Activated CD4-positive, alpha-beta memory T cell treated with anti-CD3 and anti-CD28 coated beads for 36 hours (primary cell): ENCODE measurements at places on chromosomes 11 and 22.
A peak's percentile ranks its signal among the peaks of the same experiment; 100 is the strongest.

- DNase-seq: no peak
These were observed 27.1 kb downstream of the KRTAP5-5 start for GRCh38 chr11:1656670-1657069.

DNA sequence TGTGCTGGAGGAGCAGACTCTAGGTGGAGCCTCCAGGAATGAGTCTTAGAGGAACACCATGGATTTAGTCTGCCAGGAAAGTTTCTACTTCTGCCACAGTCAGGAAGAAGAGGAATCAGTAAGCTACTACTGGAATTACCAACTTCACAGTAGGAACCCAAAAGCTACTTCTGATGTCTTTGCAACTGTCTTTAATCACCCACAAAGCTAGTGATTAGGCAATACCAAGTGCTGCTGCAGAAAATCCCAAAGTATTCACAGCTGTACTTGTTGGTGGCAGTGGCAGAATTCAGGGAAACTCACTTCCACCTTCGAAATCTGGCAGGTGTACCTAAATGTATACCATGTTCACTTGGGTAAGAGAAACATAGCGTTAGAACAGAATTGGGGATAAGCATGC lies 264.5 kb upstream of the SORL1-AS1 start:
- DNase-seq: no peak

GRCh38 chr11:75167617-75168016 lies 16.7 kb downstream of the SLCO2B1 start:
- DNase-seq: no peak

DNA sequence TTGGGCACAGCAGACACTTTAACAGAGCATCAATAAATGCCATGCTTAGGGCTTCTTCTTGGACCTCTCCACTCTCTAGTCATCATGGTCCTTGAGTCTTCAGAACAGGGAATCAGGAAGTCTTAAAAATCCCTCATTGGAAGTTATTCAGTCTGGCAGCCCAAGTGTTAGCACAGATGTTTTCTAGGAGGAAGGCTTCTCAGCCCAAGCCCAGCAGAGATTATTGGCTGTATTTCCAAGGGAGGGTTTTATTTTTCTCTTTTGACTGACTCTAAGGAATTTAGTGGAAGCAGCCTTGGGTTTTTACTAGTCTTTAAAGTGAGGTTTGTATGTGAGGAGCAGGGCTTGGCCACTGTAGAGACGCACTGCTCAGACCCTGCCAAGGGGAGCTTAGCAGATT lies 41.9 kb downstream of the CEP164 start:
- no peak for DNase-seq

DNA sequence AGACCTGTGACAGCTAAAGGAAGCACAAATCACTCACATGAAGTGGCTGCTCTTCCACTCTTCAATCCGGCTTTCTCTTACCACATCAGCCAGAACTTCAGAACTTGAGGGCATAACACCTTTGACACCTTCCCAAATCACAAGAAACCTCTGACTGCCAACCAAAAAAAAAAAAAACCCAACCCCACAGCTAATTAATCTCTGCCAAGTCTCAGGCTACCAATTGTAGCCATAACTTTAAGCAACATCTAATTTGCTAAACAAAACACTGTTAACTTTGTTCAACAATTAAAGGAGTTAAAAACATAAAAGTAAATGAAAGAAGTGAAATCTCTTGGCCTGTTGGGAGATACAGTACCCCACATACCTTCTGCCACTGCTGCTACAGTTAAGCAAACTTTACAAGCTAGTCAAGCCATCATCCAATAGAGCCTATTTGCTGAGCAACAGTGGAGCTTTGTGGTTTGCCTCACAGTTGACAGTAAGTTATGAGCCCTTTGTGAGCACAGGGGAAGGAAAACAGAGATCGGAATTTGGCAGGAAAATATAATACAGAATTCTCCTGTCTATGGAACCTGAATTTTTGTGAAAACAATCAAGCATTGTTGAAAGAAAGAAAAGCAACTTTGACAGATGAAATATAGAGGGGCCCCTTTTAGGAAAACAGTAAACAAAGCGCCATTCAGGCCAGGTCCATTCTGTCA lies at the start of gene SOX6:
TSS of gene SOX6 (minus strand) at position 490 of the 704 bp plus-strand sequence. CDS start 15,298 bp downstream, outside the sequence.
- no peak for DNase-seq

DNA sequence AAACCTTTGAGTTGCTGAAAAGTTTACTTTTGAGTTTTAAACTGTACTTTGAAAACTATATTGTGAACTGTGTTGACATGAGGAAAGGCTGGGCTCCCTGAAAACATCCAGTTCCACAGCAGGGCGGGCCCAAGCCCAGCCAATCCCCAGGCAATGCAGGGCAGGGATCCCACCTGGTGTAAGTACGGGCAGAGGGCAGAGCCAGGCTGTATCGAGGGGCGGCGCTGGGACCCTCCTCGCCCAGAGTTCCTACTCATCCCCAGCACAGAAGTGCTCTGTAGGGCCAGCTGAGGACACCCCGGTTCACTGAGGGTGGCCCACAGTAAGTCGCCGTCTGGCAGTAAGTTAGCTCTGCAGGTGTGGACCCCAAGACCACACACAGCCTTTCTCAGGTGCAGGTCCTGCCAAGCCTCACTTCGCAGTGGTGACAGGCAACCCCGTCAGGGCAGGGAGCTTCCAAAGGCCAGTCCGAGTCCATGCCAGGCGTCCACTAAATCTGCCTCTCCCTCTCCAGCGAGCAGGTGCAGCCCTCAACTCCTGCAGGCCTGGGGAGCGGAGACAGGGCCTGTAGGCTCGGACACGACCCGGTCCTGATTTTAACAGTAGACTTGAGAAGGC lies 6.3 kb downstream of the RASSF7 start:
- DNase-seq: no peak

DNA sequence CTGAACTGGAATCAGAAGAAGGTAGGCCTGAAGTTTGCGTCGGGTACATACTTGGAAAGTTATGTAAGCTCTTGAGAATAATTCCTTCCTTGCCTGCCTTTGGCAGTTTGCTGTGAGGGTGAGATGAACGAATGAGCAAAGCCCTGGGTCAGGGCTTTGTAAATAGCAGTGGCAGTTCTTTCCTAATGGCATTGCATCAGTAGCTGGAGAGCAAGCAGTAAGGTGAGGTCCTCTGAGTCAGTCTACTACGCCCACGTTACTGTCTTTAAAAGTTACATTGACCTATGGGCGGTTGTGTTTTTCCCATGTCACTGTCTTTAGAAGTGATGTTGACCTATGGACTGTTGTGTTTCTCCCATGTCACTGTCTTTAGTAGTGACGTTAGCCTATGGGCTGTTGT lies 179.1 kb upstream of the E2F8 start:
- DNase-seq: no peak

DNA sequence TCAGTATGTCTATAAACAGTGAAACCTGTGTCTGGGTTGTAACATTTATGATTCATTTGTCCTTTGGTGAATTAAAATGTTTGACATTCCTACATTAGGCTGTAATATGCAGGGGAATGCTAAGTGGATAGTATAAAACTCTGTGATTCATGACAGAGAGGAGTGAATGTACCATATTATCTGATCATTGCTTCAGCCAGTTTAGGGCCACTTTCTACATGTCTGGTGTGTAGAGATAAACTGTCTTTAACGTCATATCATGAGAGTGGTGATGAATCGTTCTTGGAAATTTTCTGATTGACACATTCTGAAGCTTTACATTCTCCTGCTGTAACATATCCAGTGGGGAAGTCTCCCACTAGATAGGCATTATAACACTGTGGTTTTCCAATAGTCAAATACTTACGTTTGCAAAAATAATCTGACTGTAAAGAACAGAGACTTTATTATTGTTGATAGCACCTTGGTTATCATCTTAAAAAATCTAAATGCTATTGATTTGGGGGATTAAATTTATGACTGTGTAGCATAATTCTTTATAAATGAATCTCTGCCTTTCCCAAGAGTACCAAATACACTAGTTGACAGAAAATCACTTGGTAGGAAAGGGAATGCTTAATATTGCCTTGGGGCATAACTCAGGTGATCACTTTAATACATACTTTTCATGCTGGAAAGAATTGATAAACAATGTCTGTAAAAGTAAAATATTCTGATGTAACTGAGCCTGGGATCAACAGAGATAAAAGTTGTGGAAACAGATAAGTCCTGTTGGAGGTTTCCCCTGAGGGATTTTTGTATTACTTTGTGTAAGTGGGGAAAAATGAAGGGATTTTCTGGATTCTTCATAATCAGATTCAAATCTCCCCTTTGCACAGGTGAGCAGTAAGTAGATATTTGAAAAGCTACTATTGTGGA lies 427.9 kb downstream of the JRKL start:
- no peak for DNase-seq

GRCh38 chr11:70666311-70666710 lies 268.0 kb downstream of the CTTN start:
- no peak for DNase-seq

DNA sequence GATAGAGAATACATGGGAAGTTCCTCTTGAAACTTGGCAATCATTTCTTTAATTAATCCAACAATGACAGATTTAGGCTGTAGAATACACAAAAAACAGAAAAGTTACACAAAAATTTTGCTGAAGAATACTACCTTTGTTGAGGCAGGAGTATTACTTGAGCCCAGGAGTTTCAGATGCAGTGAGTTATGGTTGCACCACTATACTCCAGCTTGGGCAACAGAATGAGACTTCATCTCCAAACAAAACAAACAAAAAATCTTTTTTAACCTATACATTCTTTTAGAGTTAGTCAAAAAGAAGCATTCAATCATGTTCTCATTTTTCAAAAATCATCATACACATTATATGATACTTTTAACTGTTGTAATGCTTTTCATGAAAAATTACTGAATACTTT lies 22.1 kb downstream of the UEVLD start:
- DNase-seq: no peak

GRCh38 chr11:110317516-110317932 lies 21.1 kb upstream of the RDX start:
- no peak for DNase-seq

GRCh38 chr22:17641269-17641668 lies 2.7 kb downstream of the BCL2L13 start:
- no peak for DNase-seq

DNA sequence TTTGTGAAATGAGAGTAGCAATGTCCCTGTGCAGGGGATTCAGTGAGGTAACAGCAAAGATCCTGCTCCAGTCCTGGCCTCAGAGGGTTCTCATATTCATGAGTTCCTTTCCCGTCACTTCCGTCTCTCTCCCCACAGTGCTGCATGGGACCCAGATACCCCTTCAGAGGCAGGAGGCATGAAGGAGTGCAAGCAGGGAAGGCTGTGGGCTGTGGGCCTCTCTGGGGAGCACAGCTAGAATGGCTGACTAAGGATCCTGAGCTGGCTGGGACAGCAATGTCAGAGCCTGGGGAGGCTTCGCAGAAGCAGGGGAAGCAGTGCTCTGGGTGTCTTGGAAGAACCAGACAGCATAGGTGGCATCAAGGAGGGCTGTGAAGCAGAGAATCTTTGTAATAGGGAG lies 13.0 kb downstream of the PKNOX2 start:
- no peak for DNase-seq

- no peak for DNase-seq
These were observed 769.6 kb downstream of the NTM start for GRCh38 chr11:132140056-132140455.

- DNase-seq: no peak
These were observed 41.5 kb downstream of the OR4D9 start for GRCh38 chr11:59552844-59553243.

- no peak for DNase-seq
These were observed 404.8 kb upstream of the RAG2 start for GRCh38 chr11:37002831-37003230.

GRCh38 chr11:95337175-95337957 lies 106.4 kb upstream of the SESN3 start:
- peak; percentile 66 for DNase-seq

DNA sequence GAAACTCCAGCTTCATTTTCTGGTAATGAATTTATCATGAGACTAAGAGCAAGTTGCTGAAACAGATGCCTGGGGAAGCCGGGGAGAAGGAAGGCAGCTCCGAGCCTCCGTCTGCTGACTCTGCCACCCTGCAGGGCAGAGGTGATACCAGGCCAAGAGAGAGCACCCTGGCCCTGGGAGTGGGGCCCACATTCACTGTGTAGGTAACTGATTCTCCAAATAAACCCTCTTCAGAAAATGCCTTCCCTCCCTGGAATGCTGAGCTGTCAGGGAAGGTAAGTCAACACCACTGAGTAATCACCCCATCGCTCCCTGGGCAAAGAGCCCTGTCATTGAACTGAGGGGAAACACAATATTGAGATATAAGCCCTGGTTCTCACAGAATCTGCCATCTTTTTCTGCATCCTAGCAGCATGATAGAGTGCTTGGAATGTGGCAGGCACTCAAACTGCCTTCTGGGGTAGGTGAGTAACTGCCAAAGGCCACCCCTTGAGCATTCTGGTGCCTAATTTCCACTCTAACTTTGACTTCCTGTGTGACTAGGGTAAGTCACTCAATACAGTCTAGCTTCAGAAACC lies 147.6 kb downstream of the SPATA19 start:
- DNase-seq: no peak

DNA sequence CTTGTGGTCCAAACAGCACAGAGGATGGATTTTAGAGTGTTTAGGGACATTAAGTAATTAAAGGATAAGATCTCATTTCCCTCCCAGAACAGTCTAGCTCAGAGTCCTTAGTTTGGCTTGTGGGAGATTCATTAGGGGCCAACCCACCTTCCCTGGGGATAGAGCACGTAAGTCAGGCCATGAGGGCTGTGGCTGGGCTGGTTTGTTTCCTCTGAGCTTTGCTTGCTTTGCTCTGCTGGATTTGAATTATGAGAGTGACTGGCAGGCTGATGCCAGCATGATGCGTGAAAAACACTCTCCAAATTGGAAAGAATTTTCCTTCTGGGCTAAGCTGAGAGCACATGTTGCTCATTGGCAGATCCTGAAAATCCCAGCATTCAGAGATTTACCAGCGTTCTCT lies 84.7 kb upstream of the HEPHL1 start:
- no peak for DNase-seq

- no peak for DNase-seq
These were observed 642 bp upstream of the SEPTIN3 start for GRCh38 chr22:41968601-41969000.
